Colonic mucosa (tissue), 4 donors: ENCODE measurements at places on chromosomes 1 and 21. TPM values are rescaled to one million over a fixed set of nuclear protein-coding genes. Genes with fewer than 3 reads are reported as not detected.

GRCh38 chr1:234148816-234149215, 224.4 kb upstream of the COA6 start:
- H3K27ac ChIP-seq = no peak overlapping the region
- DNase-seq = no peak
- H3K4me3 ChIP-seq = no peak overlapping the region
- H3K27me3 ChIP-seq = no peaks in the 10 kb centered on the region
- H3K36me3 ChIP-seq = no peaks in the 10 kb centered on the region

DNA sequence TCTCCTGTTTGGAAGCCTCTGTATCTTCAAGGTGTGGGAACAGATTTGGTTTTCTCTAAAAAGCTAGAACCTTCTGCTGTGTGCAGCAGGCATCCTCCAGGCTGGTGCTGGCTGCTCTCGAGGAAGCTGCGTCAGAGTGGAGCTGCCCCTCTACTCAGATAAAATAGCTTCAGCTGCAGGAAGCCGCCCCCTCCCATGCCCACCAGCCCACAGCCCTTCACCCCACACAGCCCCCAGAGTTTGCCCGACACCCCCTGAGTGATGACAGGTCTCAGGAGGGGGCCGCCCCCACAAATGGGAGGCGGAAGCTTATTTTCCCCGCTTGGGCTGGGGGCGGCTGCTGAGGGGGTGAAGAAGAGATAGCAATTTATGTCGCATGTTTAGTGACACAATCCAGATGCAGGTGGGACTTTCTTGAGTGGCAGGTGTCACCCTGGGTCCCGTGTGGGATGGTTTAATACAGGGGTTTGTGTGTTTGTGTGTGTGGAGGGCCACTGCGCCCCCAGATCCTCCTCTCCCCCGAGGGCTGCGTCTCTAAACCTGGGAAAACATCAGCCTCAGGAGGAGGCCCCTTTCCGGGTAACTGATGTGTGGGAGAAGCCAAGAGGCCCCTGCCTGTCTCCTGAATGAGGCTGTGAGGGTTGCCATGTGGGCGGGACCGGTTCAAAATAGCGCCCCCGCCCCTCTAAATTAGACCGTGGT, 55.4 kb downstream of the STUM start:
- no peak for DNase-seq
- no peak overlapping the region for H3K4me3 ChIP-seq
- H3K4me1 ChIP-seq = no peaks in the 10 kb centered on the region
- no peak overlapping the region for H3K27ac ChIP-seq

DNA sequence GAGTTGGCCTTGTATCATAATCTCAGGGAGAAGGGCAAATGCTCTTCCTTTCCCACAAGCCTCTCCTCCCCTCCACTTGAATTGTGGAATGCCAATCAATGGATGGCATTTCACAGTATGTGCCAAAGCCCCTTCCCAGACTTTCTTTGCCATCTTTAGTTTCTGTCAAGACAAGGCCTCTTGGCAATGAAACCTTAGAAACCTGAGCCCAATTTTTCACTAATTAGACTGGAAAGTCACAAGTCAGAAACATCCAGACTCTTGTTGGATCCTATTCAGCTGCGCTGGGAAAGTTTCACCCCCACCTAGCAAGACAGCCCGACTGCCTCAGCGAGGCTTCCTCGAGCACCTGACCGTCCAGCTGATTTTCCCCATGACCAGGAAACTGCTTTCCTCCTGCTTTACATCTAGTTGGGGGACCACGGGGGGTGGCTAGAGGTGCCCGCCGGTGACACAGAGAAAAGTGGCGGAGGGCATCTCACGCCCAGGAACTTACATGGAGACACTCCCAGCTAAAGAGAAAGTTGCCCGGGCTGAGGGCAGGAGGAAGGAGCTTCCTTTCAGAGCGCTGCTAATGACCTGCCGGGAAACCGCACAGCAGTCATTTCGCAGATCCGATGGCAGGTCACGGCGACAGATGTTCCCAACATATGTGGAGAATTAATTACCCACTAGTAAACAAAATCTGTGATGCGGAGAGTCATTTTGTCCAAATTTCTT, 302.6 kb upstream of the RRP15 start:
- H3K27ac ChIP-seq = no peak overlapping the region
- no peak for DNase-seq
- no peaks in the 10 kb centered on the region for H3K27me3 ChIP-seq
- no peaks in the 10 kb centered on the region for H3K4me1 ChIP-seq
- no peak overlapping the region for H3K4me3 ChIP-seq
- H3K36me3 ChIP-seq = no peaks in the 10 kb centered on the region

- no peaks in the 10 kb centered on the region for H3K36me3 ChIP-seq
- H3K4me1 ChIP-seq = no peaks in the 10 kb centered on the region
- H3K27me3 ChIP-seq = no peaks in the 10 kb centered on the region
- H3K27ac ChIP-seq = no peak overlapping the region
- no peak for DNase-seq
- H3K4me3 ChIP-seq = no peak overlapping the region
Observed at GRCh38 chr1:111920221-111921024, 69.0 kb downstream of the KCND3 start.

- no peaks in the 10 kb centered on the region for H3K4me1 ChIP-seq
- DNase-seq = peak; percentile 55
- no peak overlapping the region for H3K4me3 ChIP-seq
- no peaks in the 10 kb centered on the region for H3K36me3 ChIP-seq
- no peaks in the 10 kb centered on the region for H3K27me3 ChIP-seq
Observed at GRCh38 chr1:27643600-27644368, 8.8 kb upstream of the FGR start.

- no peaks in the 10 kb centered on the region for H3K36me3 ChIP-seq
- H3K4me1 ChIP-seq = no peaks in the 10 kb centered on the region
- H3K27ac ChIP-seq = no peak overlapping the region
- no peak for DNase-seq
- no peak overlapping the region for H3K4me3 ChIP-seq
- H3K27me3 ChIP-seq = no peaks in the 10 kb centered on the region
Observed at GRCh38 chr1:57024855-57025254, 59.0 kb upstream of the C8B start.

DNA sequence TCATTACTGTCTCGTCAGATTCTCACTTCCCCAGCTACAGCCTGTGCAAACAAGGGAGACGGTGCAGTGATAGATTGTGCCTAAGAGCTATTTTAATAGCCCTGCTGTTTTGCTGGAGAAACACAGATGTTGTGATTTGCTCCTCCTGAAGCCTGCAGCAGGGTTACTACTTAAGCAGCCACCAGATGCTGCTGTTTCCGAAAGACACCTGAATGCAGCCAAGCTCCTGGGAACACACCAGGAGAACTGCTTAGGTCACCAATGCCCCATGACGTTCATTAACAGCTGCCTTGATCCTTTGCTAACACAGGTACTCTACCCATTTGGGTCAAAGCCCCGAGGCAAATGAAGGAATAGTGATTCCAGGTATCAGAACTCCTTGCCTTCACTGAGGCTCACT, 411.8 kb upstream of the DAB1 start:
- H3K36me3 ChIP-seq = no peaks in the 10 kb centered on the region
- no peak for DNase-seq
- no peak overlapping the region for H3K27ac ChIP-seq
- H3K4me1 ChIP-seq = no peaks in the 10 kb centered on the region
- H3K4me3 ChIP-seq = no peak overlapping the region
- no peaks in the 10 kb centered on the region for H3K27me3 ChIP-seq

DNA sequence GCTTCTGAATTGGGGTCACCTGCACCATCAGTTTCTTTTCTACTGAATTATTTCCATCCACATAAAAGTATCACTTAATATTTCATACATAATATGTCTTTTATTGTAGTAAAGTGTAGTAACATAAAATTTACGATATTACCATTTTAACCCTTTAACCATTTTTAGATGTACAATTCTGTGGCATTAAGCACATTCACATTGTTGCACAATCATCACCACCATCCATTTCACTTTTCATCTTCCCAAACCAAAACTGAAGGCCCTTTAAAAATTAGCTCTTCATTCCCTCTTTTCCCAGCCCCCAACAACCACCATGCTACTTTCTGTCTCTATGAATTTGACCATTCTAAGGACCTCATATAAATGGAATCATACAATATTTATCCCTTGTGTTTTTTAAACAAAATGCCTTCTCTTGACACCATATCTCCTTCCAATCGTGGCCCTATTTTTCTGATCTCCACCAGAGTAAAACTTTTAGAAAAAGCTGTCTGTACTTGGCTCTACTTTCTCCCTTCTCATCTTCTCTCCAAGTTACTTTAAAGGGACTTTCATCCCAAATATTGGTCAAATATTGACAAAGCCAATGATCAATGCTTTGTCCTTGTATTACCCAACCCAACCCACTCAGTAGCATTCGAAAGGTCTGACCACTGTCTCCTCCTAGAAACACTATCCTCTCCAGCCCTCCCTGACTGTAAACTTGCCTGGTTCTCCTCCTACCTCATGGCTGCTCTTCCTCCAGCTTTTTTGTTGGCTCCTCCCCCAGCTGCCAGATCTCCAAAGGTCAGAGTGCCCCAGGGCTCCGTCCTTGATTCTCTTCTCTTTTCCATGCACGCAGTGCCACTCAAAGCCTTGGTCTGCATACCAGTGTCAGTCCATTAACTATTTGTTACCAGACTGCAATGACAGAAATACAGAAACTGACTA, 44.7 kb downstream of the SLC30A10 start:
- DNase-seq = no peak
- no peaks in the 10 kb centered on the region for H3K4me1 ChIP-seq
- peaks cover 4% of the 10 kb centered on the region for H3K27me3 ChIP-seq
- no peak overlapping the region for H3K27ac ChIP-seq
- H3K4me3 ChIP-seq = no peak overlapping the region
- H3K36me3 ChIP-seq = no peaks in the 10 kb centered on the region

DNA sequence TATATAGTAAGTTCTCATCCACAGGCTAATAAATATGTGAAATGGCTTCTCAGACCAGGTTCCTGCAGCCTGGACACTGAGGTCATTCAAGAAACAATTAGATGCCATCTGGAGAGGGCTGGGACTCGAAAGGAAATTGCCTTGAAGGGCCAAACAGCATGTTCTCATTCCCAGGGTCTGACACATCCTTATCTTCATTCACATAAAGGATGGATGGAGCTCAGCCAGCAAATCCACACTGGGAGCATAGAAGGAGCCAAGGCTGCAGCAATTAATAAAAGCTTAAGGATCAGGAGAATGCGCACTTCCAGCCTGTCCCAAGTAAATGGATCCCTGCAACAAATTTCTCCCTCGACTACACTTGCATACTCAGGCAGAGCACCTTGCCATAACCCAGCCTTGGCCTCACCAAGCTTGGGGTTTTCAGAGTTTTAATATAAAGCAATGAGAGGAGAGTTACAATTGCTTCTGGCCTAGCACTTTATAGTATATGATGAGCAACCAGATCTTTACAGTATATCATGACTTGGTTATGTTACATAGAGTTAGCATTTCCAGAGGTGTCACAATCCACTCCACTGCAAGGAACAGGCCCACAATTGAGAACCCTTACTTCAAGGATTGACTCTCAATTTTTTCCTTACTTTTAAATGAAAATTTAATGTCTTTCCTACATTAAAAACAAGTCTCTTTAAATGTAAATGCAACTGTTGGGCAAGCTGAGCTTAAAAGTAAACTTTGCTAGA, 55.9 kb downstream of the BCAR3 start:
- H3K36me3 ChIP-seq = no peaks in the 10 kb centered on the region
- no peak overlapping the region for H3K27ac ChIP-seq
- DNase-seq = no peak
- no peaks in the 10 kb centered on the region for H3K27me3 ChIP-seq

DNA sequence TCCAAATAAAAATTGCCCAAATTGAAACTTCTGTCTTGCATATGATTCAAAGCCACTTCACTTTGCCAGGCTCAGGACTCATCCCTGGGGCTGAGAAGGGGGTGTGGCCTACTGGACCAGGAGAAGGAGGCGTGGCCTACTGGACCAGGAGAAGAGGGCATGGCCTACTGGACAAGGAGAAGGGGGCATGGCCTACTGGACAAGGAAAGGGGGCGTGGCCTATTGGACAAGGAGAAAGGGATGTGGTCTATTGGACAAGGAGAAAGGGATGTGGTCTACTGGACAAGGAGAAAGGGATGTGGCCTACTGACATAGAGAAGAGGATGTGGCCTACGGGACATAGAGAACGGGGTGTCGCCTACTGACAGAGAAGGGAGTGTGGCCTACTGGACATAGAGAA, 405.3 kb downstream of the RRAGC start:
- H3K4me1 ChIP-seq = no peaks in the 10 kb centered on the region
- no peaks in the 10 kb centered on the region for H3K36me3 ChIP-seq
- no peaks in the 10 kb centered on the region for H3K27me3 ChIP-seq
- no peak for DNase-seq
- H3K27ac ChIP-seq = no peak overlapping the region
- H3K4me3 ChIP-seq = no peak overlapping the region

DNA sequence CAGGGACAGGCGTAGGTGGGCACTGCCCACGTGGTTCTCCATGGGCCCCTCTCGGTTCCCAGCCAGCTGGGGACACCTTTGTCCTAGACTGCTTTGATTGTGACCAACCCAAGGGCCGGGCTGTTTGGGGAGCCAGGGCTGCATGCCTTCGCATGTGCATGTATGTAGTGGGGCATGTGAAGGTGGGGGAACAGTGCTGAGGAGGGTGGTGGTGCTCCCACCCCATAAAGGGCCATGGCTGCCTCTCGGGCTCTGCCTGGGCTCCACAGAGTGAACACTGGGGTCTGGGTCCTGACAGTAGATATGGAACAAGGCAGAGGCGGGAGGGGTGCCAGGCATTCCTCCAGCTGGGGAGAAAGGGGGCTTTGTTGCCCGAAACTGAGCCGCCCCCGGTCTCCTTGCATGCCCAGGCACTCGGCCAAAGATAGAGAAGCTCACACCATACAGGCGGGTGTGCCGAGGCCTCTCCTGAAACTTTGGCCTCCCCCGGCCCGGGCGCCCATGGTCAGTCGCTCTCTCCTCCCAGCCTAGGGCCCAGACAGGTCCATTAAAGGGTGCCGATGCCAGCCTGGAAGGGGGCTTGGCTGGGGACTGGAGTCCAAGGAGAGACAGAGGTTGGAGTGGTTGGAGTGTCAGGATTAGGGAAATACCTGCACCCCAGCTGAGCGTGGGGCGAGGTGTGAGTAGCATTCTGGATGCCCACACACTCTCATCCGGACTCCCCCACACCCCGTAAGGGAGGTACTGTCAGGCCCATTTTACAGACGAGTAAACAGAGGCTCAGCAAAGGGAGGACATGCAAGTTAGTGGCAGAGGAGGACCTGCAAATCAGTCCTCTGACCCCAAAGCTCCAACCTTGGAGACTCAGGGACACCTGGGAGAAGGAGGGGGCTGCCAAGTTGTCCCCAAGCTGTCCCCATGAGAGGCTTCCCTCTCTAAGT, 41.1 kb downstream of the EPHA2 start:
- no peak overlapping the region for H3K4me3 ChIP-seq
- no peaks in the 10 kb centered on the region for H3K36me3 ChIP-seq
- DNase-seq = no peak
- H3K4me1 ChIP-seq = no peaks in the 10 kb centered on the region
- no peaks in the 10 kb centered on the region for H3K27me3 ChIP-seq

MYOC gene
- total RNA-seq = 1.3 TPM

CYP4A11 gene
- total RNA-seq = not detected

RAP1GAP gene
- total RNA-seq = 36.3 TPM

TGFB2 gene
- total RNA-seq = 4.6 TPM
